ENCODE measurements at places on chromosomes 1 and 21.

DNA sequence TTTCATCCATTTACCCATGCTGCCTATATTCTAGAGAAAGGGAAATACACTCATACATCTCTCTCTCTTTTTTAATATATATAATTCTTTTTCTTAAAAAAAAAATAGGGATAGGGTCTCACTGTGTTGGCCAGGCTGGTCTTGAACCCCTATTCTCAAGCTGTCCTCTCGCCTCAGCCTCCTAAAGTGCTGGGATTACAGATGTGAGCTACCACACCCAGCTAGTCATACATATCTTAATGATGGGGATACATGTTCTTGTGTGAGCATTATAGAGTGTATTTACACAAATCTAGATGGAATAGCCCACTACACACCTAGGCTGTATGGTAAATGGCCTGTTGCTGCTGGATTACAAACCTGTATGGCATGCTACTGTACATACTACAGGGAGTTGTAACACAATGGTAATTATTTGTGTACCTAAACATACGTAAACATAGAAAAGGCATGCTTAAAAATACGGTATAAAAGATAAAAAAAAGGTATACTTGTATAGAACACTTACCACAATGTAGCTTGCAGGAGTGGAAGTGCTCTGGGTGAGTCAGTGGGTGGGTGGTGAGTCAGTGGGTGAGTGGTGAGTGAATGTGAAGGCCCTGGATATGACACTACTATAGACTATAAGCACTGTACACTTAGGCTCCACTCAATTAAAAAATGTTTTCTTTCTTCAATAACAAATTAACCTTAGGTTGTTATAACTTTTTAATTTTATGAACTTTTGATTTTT is 72.9 kb downstream of the IVNS1ABP start:
- DNase-seq, result no peak

DNA sequence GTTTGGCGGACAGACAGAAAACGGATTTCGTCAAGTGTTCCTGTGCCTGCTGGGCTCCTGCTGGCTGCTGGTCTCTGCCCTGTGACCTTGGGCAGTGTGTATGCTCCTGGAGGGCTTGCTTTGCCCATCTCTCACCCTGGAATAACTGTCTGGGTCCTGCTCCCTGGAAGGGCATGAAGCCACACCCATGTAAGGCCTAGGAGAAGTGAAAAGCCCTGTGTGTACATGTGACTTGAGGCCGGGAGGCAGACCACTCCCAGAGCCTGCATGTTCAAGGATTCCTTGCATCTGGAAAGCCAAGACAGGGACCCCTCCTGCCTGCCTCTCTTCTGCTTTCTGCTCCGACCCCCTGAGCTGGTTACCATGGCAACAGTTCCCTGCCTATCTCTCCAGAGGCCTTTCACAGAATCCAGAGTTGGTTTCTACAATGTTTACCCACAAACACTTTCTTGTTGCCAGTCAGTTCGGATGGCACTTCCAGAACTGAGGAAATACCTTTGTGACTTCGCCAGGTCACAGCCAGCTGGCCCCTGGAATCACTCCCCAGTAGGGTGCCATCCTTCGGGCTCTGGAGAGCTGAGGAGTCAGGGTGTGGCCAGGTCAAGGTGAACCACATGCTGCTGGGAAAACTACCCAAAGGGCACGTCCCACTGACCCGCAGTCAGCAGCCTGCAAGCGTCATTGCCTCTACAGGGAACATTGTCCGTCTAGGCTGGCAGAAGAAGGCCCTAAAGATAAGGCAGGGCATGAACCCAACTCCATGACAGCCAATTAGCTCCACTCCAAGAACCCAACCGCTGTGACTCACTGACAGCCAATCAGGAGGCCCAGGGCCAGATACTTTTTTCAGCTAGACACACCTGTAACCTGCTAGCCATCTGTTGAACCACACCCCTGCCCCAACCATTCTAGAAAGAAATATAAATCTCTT is 14.7 kb upstream of the GPR37L1 start:
- DNase-seq, result no peak

GRCh38 chr1:40014812-40015594 is 25.5 kb upstream of the CAP1 start:
- DNase-seq, result no peak

DNA sequence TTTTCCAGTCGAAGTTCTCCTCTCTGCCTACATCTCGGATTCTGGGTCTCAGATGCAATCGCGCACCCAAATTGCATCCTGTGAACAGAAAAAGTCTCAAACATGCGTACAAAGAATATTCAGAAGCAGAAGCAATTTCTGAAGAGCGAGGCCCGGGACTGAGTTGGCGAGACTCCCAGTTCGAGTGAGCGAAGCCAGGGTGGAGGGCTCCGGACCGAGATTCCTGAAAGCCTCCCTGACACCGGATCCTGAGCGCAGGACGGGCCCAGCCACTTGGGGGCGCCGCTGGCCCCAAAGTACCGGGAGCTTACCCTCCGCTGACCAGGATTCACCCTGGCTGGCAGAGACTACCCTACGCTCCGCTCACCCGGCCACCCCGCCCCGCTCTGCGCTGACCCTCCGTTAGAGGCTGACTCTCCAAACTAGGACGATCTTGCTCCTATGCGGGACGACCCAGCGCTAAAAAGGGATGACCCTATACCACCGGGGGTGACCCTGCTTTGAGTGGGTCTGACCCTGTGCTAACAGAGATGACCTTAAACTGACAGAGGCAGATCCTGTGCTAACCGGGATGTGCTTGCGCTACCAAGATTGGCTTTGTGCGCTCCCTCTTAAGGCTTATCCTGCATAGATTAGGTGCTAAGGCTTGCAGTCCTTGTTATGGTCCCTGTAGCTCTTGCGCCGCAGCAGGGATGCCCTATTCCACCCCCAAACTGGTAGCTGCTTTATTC is 12.1 kb downstream of the FOXD2 start:
- no peak for DNase-seq

DNA sequence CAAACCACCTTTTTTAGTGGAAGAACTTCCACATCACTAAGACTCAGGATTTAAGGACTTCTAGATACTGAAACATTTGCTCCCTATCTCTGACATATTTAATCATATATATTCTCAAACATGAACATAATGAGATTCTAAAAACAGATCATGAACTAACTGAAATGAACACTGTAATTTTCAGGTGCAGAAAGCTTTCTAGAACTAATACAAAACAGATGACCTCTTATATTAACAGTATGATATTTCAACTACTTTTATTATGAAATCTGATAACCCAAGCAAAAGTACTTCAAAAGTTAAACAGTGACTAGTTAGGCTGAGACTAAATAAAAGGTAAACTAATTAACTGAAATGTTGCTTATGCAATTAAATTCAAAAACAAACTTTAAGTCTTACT is 157.5 kb downstream of the COP1 start:
- DNase-seq, result no peak

GRCh38 chr1:20719871-20720620 is 2.2 kb upstream of the KIF17 start:
- DNase-seq, result no peak

- no peak for DNase-seq
Observed at GRCh38 chr1:160357286-160358002, 9.4 kb upstream of the NHLH1 start.

DNA sequence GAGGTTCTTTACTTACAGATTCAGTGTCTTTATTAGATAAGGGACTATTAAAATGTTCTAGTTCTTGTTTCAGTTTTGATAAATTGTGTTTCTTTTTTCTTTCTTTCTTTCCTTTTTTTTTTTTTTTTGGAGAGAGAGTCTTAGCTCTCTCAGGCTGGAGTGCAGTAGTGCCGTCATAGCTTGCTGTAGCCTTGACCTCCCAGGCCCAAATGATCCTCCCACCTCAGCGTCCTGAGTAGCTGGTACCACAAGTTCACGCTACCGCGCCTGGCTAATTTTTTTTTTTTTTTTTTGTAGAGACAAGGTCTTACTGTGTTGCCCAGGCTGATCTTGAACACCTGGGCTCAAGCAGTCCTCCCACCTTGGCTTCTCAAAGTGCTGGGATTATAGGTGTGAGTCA is 76.6 kb downstream of the TMEM200B start:
- no peak for DNase-seq

GRCh38 chr1:210367566-210367965 is 38.9 kb downstream of the HHAT start:
- no peak for DNase-seq

DNA sequence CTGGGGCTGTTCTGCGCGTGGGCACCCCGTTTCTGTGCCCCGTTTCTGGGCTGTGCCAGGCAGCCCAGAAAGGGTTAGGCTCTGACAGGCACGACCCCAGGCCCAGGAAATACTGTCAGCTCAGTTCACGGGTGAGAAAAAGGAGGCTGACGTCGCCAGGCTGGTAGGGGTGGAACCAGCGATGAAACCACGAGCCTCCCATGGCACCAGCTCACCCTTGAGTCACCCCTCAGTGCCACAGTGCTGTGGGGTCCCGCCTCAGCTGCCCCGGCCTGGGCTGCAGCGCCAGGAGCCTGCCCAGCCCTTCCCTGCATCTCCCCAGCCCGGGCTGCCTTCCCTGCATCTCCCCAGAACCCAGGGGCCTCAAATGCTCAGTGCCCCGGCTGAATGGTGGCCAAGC is 11.5 kb downstream of the MEGF6 start:
- DNase-seq, result no peak

GRCh38 chr1:112557385-112557784 is 48.6 kb downstream of the WNT2B start:
- DNase-seq, result no peak

- no peak for DNase-seq
Observed at GRCh38 chr1:207202480-207202879, 98.4 kb downstream of the C4BPA start.

- DNase-seq, result peak; percentile 67
Observed at GRCh38 chr1:17606826-17607440, 67.4 kb downstream of the ARHGEF10L start.

DNA sequence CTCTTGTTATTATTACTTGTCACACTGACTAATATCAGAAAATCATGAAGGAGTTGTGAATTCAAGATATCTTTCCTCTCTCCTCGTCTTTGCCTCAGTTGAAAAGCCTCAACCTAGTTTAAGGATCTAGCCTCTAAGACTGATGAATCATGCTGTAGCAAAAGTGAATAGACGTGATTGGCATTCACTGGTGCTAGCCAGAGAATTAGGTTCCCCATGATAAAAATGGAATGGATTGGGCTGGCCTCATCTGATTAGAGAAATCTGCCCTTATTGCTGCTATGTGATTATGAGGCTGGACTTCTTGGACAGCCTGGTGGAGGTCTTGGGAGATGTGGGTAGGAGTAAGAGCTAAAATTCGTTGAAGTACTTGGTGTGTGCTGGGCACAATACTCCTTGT is 208.2 kb downstream of the BACH1 start:
- DNase-seq, result no peak

GRCh38 chr1:13607002-13607401 is 23.4 kb downstream of the PDPN start:
- DNase-seq, result no peak

- DNase-seq, result no peak
Observed at GRCh38 chr1:59128239-59128736, 168.6 kb upstream of the FGGY start.

DNA sequence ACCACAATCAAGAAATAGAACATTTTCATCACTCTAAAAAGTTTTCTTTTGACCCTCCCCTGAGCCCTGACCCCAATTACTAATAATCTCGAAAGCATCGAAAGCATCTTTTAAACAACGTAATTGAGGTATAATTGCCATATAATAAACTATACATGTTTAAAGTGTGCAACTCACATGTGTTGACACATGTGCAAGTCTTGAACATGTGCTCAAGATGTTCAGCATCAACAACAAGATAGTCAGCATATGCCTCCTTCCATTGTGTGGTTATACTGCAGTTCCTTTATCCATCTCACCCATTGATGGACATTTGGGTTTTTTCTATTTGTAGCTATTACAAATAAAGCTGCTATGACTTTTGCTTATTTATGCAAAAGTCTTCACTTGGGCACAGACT is 90.7 kb downstream of the RIPK4 start:
- no peak for DNase-seq

DNA sequence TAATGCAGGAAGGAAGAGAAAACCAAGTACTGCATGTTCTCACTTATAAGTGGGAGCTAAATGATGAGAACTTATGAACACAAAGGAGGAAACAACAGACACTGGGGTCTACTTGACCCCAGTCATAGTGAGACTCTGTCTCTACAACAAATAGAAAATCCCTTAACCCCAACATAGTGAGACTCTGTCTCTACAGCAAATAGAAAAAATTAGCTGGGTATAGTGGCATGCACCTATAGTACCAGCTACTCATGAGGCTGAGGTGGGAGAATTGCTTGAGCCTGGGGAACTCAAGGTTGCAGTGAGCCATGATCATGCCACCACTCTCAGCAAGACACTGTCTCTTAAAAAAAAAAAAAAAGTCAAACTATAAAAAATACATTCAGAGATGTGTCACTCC is 42.7 kb downstream of the GIPC2 start:
- no peak for DNase-seq

- DNase-seq, result no peak
Observed at GRCh38 chr1:198701766-198702539, 63.1 kb downstream of the PTPRC start.

DNA sequence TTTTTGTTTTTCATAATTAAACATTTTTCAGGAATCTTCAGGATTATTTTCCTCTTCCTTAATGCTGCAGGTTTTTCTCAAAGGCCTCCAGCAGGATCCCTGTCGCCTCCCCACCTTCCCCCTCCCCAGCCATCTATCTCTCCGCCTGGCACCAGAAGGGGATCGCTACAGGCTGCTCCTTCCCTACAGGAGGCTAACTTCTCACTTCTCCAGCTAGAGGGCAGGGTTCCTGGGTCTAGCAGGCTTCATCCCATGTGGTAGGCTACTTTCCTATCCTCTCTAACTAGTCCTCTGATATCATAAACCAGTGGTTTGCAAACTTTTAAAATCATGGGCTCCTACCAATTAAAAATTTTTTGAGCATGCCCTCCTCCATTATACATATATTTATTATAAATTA is 104.1 kb downstream of the KCNN3 start:
- peak; percentile 45 for DNase-seq

DNA sequence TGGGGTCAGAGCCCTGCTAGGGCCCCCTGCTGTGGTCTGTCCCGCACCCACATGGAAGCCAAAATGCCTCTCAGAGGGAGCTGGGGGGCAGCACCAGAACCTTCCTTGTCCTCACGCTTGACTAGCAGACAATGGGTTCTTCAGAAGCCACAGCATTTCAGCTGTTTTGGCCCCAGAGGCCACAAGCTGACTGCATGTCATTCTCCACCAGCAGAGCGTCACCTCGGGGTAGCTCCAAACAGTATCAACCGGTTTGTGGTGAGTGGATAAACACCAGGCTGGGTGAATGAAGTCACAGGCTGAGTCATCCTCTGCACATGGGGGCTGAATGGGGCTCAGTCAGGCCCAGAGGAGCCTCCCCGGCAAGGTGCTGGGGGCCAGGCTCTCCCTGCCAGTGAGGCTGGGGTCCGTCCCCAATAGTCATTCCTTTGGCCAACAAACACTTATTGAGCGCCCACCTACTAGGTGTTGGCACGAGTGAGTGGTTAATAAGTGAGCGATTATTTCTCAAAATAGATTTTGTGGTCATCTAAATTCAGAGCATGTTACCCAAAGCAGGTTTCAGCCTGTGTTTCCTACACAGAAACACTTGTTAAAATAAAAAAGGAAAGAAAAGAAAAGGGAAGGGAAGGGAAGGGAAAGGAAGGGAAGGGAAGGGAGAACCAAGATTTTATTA is 9.1 kb downstream of the OLIG1 start:
- DNase-seq, result peak; percentile 87
